ENCODE measurements at places on chromosomes 4 and X.
A peak's percentile ranks its signal among the peaks of the same experiment; 100 is the strongest.

DNA sequence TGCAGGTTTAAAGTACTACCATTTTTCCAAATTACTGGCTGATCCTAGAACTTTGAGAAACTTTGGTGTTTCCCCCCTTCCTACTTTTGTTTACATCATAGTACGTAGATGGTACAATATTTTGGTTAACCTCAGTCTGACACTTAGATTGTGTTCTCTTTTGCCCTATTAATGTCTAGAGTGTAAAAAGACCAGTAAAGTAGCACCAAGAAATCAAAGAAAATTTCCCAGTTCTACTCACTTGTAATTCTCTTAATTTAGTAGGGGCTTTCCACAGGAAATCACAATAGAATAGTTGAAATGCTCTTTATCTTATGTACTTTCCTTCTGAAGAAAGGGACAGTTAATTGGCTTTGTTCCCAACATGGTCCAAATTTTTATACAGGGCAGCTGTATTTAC lies 51.6 kb downstream of the NFKB1 start:
- DNase-seq = no peak

DNA sequence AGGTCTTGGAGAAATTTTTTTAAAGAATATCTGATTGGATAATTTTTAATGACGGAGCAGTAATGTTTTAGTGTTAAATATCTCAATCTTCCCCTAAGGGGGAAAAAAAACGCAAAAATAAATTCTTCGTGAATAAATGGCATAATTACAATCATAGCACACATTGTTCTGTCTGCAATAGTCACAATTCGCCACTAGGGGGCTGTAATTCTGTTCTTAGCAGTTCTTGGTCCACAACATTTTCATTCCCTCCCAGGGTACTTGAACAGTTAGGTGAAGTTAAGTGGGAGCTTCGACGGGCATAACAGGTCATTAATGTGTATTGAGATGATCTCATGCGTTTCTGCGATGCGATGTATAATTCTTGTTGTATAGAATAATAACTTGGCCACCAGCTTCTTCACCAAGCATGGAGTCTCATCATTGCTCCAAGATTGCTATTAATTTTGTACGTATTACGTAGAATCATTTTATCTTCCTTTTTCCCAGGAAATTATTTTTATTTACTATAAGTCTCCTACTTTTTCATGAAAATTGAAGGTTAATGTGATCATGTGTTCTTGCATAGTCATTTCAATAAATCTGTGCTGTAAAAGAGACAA lies 27.2 kb downstream of the HTR2C start:
- DNase-seq = no peak

GRCh38 chr4:40734497-40734896 lies 15.3 kb upstream of the NSUN7 start:
- no peak for DNase-seq

GRCh38 chrX:53269536-53270107 lies 11.8 kb downstream of the IQSEC2 start:
- no peak for DNase-seq

- DNase-seq = no peak
Observed at GRCh38 chrX:81259714-81260395, 58.0 kb downstream of the SH3BGRL start.

DNA sequence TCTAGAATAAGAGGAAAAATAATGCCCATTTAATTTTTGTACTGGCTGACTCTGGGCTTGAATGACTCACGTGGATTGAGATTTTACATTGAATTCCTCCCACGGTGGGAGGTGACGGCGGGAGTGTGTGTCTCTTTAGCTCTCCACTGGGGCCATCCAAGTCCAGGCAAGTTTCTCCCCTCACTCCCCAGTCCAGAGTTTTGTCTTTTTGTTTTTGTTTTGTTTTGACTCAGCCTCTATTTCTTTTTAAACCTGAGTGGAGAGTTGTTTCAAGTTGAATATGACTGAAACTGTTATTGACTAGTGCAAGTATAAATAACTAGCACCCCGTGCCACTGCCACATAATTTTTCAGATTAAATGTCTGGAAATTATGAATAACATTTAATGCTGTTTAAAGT lies 13.6 kb downstream of the CHST7 start:
- DNase-seq = no peak

GRCh38 chr4:118904418-118904817 lies 15.8 kb downstream of the SYNPO2 start:
- no peak for DNase-seq

DNA sequence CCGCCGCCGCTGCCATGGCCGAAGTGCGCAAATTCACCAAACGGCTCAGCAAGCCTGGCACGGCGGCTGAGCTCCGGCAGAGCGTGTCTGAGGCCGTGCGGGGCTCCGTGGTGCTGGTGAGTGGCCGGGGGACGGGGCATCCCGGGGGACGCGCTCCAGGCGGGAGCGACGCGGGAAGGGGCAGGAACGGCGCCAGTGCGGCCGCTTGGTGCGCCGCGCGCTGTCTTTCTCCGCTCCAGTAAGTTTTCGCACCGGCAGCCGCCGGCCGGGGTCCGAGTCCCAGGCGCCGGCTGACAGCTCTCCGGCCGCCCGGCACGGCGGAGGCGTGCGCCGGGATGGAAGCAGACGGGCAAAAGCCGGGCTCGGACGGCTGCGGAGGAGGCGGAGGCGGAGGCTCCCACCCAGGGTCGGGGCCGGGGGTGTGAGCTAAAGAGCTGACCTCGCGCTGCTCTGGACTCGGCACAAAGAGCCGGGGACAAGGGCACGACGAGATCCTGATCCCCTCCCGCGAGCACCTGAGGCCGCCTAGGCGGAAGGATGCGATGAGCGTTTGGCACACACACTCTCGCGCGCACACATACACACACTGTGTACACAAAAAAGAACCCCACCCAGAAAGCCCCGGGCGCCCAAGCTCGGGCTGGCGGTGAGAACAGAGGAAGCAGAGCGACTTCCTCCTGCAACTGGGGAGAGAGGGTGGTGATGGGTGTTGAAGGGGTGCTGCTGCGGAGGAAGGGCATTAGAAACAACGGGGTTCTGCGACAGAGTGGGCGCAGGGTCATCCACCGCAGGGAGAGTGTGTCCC lies 545 bp downstream of the DOCK11 start:
- DNase-seq = peak; percentile 43

DNA sequence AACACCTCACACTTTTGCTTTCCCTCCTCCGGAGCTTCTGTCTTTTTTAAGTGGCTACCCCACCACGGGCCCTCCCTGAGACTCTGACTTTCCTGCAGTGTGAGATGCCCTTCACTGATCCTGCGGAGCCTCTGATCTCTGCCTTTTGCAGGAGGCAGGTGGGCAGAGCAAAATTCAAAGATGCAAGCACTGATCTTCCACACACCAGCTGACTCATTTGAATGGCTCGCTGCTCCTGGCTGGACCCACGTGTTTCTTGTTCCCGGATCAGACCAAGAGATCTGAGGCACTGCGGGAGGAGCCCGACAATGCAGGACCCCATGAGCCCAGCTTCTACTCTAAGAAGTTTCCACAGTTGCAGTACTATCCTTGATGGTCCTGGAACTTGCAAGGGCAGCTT lies 1607.9 kb upstream of the TENM3 start:
- DNase-seq = no peak

DNA sequence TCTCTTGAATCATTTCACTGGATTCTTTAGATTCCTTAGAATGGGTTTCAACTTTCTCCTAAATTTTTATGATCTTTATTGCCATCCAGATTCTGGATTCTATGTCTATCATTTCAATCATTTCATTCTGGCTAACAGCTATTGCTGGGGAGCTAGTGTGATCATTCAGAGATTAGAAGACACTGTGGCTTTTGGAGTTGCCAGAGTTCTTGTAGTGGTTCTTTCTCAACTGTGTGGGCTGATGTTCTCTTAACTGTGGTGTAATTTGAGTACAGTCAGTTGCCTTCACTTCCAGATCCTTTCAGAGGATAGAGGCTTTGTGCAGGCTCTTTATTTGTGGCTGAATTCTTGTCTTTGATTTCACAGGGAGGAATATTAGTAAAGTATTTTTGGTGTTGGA lies 12.1 kb upstream of the CSN2 start:
- DNase-seq = no peak

- no peak for DNase-seq
Observed at GRCh38 chr4:1642196-1642951, 41.7 kb downstream of the FAM53A start.

GRCh38 chrX:109990582-109991276 lies 12.2 kb upstream of the TMEM164 start:
- DNase-seq = no peak

DNA sequence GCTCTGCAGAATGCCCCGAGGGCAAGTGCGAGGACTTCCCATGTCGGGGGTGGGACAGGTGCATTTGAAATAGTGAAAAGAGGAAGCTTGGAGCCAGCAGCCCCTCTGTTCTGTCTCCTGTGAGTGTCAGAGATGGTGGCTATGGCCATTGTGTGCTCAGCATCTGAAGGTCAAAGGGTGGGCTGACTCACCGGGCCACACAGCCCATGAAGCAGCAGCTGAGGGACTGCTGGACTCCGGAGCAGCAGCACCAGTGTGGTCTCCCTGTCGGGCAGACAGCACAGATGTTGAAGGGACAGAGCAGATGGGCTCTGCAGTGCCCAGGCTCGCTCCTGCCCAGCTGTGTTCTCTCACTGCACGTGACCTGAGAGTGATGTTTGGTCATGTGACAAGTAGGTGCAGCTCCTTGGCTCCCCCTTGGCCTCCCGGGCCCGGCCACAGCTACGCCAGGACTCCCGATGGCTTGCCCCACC lies 53.5 kb downstream of the TBC1D14 start:
- no peak for DNase-seq

GRCh38 chrX:150060406-150060805 lies 122.1 kb upstream of the EOLA2 start:
- DNase-seq = no peak

DNA sequence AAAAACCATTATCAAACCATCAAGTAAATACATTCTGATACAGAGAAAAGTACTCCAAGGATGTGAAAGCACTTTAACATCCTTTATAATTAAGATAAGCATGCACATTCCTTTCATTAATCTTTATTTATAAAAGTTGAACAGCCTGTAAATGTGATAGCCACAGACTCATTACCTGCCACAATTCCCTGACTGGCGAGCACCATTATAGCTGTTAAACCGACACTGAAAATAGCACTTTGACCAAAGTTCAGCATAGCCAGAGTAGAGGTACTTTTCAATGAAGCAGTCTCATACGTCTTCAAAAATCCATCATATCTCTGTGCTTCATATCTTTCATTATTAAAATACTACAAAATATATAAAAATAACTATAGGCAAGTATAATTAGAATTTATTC lies 84.7 kb downstream of the ABCB7 start:
- DNase-seq = no peak

DNA sequence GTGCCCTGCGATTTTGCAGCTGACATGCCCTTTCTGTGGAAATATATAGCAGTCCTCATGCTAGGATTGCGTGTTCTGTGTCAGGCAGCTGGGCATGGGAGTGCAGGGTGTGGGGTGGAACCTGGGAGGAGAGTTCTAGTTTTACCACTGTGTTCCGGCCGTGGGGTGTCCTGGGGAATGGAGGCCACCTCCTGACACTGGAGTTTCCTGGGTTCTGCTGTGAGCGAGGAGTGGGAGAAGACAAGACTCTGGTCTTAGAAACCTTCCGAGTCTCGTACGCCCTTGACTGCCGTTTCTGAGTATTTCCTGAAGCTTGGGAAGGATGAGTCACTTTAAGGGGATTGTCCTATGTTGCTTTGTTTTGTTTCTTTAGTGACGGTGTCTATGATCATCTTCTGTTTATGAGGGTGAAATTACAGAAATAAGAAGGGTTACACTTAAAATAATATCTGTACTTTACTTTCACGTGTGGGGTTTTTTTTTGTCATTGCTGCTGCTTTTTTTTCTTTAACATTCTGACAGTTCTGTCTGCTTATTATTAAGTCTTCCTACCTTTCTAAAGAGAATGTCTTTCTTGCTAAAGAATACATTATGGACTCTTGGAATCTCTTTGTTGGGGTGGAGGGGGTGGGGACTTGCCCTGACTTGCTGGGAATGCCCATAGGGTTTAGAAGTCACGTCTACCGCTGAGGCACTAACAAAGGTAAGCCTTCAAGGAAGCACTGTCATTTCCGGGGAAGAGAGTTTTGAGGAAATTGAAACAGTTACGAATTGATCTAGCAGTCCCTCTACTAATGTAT lies 19.1 kb downstream of the CD99 start:
- DNase-seq = no peak

GRCh38 chr4:149029056-149029651 lies 586.9 kb upstream of the NR3C2 start:
- DNase-seq = no peak

DNA sequence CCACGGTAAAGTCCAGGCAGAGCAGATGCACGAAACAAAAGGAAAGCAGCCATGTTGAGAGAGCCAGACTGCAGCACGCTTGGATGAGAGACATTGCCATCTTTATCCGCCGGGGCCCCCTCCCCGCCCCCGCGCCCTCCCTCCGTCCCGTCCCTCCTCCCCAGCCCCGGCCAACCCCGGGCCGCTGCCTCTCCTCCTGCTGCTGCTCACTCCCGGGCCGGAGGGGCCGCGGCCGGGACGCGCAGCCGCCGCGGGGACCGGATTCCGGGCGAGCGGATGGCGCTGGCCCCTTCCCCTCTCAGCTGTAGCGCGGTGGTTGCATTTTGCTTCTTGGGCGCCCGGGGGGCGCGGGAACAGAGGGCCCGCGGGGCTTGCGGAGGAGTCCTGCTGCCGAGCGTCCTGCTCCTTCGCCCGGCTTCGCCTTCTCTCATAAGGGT lies 542 bp downstream of the RNF150 start:
- no peak for DNase-seq

DNA sequence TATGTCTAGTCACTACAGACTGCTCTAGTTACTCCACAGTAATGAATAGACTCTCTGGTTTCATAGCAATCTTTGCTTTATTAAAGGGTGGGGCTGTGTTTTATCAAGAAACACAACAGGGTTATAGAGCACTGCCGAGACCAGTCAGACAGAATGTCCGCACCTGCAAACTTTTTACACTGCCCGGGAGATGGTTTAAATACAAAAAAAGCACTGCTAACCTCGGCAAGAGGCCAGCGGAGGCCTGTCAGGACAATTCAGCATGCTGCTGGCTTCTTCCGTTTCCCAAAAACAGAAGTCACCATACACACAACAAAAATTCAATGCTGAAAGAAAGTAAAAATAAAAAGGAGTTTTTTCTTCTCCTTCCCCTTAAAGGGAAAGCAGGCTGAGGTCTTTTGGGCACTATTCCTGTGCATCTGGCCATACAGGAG lies 67.4 kb downstream of the IRF2 start:
- DNase-seq = no peak
